ENCODE measurements at places on chromosomes 11 and 22.

- DNase-seq = no peak
These were observed 32.9 kb upstream of the DLAT start for GRCh38 chr11:111992206-111992855.

DNA sequence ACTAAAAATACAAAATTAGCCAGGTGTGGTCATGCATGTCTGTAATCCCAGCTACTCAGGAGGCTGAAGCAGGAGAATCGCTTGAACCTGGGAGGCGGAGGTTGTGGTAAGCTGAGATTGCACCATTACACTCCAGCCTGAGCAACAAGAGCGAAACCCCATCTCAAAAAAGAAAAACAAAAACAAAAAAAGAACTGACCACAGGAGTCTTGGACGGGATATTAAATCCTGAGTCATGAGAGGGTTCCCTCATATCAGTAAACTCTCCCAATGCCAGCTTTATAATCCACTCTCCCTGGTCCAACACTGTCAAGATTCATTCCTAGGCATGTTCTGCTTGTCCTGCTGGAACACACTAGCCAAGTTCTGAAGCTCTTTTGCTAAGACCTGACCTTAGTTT is 61.5 kb upstream of the EP300 start:
- DNase-seq = no peak

- no peak for DNase-seq
These were observed 25.7 kb upstream of the GAL start for GRCh38 chr11:68658661-68659060.

DNA sequence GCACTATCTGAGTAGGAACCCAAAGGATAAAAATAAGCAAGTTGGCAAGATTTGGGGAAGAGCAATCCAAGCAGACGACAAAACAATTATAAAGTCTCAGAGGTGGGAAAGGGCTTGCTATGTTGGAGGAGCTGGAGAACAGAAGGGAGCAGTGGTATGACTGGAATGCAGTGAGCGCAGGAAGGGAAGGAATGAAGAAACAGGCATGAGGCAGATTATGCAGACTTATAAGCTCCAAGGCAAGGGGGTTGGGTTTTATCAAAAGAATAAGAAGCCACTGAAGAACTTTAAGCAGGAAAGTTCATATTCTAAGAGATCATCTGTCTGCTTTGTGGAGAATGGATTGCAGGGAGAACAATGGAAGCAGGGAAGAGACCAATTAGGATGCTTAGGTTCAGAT is 31.7 kb downstream of the PGM2L1 start:
- DNase-seq = no peak

- DNase-seq = no peak
These were observed 16.9 kb downstream of the MS4A6A start for GRCh38 chr11:60165951-60166350.
